ENCODE measurements at places on chromosomes 3 and 15.

- DNase-seq = no peak
These were observed 806 bp downstream of the GOLM2 start for GRCh38 chr15:44289259-44289790.

- no peak for DNase-seq
These were observed 308.2 kb downstream of the VPS13C start for GRCh38 chr15:61752001-61752400.

DNA sequence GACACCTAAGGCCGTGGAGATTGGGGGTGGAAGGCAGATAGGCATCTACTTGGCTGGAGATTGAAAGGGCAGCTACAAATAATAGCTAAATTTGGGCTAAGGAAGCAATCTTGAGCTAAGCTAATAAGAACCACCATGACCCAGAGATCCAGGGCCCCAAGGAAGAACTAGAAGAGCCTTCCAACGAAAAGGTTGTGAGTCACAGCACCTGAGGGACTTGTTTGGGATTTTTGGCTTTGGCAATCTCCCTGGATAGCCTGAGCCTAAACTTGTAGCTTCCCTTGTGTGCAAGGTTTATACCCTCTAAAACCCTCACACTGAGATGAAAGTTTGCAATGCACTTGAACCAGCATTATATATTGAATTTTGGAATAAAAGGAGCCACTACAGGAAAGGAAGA, 364.0 kb upstream of the IL12A start:
- DNase-seq = no peak

- DNase-seq = no peak
These were observed 35.1 kb downstream of the DNAH1 start for GRCh38 chr3:52350981-52351761.

DNA sequence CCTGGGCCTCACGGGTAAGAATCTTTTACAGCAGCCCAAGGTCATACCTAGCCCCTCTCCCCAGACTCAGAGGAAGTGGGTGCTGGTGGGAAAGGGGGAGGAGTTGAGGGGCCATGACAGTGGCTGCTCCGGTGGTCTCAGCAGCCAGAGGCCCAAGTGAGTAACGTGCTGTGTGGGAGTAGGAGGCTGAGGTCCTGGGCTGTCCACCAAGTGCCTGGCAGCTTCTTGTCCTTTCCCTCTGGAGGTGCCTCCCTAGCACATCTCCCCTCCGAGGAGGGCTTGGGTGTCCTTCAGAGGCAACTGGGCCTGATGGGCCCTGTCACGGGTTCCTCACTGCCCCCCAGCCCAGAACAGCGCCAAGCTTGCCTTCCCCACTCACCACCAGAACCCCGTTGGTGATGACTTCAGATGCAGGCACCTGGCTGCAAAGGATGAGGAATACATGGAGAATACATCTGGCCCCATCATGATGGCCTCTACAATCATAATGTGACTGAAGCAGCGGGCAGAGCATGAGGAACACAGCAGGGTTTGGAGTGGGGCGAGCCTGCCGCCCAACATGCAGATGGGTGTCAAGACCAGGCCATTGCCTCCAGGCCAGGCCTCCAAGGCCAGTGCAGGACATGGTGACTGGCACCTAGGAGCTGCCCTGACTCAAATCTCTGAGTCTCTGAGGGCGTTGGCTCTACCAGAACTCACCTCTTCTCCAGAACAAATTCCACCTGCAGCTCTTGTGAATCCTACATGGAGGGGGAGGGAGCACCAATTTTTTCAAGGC, 3.3 kb downstream of the PLA2G4F start:
- no peak for DNase-seq

- DNase-seq = no peak
These were observed 16.3 kb upstream of the NOX5 start for GRCh38 chr15:68997930-68998777.

DNA sequence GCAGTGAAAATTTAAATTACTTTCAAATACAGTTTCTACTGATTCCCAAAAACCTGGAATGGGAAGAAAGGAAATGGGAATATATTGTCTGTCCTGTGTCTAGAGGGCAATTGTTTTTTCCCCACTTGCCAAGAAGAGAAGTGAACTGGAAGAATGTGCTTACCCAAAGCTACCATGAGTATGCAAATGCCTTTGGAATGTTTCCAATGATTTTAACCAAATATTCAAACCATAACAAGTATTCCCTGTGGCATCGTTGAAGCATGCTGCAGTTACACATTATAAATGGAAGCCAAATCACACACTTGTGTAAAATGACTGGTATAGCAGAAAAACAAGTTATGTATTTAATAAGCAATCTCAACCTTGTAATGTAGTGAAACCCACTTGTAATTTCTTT, 368.2 kb downstream of the GBE1 start:
- DNase-seq = no peak

GRCh38 chr3:63687278-63688225, 35.1 kb downstream of the SNTN start:
- DNase-seq = no peak

DNA sequence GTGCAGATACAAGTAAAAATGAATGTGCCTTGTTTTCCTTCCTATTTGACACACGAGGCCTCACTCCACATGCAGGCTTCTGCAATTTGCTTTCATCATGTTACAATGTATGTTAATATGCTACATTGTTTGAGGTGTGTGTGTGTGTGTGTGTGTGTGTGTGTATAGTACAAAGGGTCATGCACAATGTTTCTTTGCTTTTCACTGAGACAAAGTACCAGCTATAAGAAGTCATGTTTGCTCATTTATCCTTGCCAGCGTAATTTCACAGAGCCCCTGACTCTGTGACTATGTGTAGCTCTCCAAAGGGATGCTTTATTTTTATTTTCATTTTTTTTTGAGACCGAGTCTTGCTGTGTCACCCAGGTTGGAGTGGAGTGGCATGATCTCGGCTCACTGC, 38.0 kb upstream of the NEDD4 start:
- DNase-seq = no peak

GRCh38 chr15:71195242-71195641, 80.0 kb downstream of the THSD4 start:
- DNase-seq = no peak

DNA sequence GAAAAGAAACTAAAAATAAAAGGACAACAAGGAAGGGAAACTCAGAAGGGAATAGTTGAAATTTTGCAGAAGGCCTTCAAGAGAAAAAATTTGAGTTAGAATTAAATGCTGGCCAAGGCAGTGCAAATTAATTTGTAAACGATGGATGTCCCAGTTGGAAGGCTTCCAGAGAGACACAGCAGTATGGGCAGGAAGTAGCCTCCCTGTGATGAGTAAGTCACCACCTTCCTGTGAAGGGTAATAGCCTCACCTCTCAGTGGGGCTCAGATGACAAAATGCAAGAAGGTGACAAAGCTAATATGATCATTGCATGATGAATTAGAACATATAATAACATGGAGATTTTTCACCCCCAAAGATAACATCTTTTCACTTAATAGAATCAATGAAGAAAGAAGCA, 27.3 kb upstream of the TMCO5A start:
- DNase-seq = no peak

GRCh38 chr3:140290105-140290504, 355.1 kb downstream of the CLSTN2 start:
- no peak for DNase-seq

DNA sequence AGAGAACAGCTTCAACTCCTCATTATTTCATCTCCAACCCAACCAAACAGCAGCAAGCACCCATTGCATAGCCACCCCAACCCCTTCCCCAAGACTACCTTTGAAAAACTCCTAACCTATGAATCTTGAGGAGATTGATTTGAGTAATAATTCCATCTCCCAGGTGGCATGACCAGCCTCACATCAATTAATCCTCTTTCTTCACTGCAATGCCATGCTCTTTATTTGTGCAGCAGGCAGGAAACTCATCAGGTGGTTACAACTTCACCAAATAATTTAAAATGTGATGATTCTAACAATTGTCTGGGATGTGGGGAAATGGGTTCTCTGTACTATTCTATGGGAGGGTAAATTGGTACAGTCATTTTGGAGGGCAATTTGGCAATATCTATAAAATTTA, 68.1 kb upstream of the POMGNT2 start:
- DNase-seq = no peak

DNA sequence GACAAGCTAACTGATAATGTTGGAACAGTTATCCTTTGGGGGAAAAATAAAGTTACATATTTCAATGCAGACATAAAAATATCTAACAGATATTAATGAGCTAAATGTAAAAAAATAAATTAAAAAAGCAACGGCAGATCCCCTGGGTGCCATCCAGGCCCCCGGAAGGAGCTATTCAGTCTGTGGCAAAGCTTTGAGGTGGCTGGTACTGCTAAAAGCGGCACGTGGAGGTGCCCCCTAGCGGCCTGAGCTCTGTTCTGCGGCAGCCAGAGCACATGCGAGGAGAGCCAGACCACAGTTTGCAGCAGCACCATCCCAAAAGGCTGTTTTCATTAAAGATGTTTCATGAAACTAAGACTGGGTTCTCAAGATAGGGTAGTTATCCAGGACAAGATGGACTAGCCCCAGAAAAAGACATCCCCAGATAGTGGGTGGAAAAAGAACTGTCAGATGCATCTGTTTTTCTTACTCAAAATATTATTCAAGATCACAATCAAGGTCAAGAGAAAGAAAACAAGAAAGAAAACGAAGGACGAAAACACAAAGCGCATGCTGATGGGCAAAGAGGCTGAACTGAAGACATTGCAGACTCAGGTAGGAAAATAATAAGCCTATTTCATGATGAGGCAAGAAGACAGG, 18.7 kb downstream of the AP3S2 start:
- DNase-seq = peak; percentile 71

DNA sequence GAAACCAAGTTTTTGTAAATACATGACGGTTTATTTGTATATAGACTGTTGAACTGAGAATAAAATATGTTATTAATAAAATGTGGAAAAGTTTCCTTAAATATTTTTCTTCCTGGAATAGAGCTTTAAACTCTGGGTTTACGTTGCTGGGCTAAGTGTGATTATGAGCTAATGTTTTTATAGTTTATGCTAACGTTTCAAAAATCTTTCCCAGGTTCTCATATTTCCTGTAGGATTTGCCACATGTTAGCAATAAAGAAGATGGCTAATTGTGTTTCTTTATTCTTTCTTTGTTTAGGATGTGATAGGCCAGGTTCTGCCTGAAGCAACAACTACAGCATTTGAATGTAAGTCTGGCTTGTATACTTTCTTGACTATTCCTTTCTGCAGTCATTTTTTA, 7.2 kb downstream of the MAP2K5 start:
- DNase-seq = no peak

DNA sequence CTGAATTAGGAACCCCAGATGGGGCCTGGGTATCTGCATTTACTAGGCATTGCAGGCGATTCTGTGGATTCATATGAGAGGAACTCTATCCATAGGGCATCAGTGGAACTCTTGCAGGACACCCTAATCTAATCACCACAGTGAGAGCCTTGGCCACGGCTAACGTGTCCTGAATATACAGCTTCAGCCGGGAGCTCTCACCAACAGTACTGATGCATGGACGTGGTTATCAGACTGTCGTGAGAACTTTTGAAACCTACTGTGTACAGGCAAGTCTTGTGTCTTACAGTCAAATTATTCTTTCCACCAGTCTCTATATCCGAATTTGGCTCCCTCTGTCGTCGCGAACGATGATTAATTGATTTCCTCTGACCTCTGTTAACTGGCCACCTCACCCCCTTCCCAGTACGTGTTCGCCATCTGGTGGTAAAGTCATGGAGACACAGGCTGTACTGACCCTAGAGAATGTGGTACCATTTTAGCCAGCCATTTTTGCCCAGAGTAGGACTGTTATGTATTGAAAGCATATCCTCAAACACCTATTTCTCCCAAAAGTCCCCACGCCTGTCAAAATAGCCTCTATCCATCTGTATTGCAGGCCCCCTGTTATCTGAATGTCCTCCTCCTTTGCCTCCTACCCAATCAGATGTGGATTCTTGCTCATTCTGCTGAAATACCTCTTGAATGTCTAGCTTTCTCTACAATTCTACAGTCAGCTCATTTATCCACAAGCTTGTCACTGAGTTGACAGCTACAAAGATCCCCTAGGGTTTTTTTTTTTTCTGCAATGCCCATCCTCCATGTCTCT, 39.7 kb downstream of the GLDN start:
- DNase-seq = no peak

- no peak for DNase-seq
These were observed 4.5 kb upstream of the ULK3 start for GRCh38 chr15:74847432-74847831.

- no peak for DNase-seq
These were observed 46.3 kb downstream of the FOXP1 start for GRCh38 chr3:71537211-71537611.

- DNase-seq = no peak
These were observed 295.7 kb upstream of the TMCO5A start for GRCh38 chr15:37638691-37639090.

- DNase-seq = peak; percentile 62
These were observed 69.7 kb downstream of the GAP43 start for GRCh38 chr3:115692887-115693524.

- DNase-seq = no peak
These were observed 249.4 kb upstream of the MDFIC2 start for GRCh38 chr3:70561796-70562195.

Measured in progenitor cell of endocrine pancreas (in vitro differentiated cells).